Amniotic stem cell (primary cell): ENCODE measurements at places on chromosomes 6 and 20.

DNA sequence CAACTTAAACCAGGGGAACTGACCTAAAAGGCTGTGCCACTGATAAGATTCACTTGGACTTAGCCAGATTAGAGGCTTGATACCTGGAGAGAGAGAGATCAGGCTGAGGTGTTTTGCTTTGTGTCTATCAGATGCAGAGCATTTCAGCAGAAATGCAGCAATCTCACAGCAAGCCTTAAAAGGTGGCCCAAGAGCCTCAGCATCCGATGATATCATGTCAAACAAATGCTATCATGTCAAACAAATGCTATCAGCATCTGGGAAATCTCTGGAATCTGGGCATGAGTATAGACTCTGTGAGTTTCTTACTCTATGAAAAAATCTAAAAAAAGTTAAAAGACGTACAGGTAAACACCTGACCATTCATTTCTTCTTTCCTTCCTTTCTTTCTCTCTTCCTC is 718.9 kb downstream of the EYS start:
- DNase-seq: no peak

DNA sequence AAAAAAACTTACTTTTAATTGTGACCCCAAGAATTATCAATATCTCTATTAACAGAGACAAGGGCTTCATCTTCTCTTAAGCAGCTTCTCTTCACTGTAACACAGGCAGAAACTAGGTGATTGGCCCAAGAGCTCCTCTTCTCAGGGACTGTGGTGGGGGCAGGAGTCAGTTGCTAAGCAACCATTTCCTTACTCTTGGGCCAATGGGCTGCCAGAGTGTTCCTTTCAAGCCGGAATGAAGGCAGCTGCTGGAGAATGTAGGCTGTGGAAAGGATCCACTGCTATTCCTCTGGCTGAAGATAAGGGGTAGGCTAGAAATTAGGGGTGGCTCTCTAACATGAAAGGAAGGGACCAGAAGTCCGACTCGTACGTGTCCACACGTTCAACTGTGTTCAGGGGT is at the start of gene SEL1L2:
Gene SEL1L2, minus strand, starts transcription at position 150 of the 400 bp plus-strand sequence. Its CDS starts 80 bp downstream, at position 70.
- DNase-seq: no peak

GRCh38 chr6:151948002-151948743 is 140.7 kb downstream of the ESR1 start:
- no peak for DNase-seq

DNA sequence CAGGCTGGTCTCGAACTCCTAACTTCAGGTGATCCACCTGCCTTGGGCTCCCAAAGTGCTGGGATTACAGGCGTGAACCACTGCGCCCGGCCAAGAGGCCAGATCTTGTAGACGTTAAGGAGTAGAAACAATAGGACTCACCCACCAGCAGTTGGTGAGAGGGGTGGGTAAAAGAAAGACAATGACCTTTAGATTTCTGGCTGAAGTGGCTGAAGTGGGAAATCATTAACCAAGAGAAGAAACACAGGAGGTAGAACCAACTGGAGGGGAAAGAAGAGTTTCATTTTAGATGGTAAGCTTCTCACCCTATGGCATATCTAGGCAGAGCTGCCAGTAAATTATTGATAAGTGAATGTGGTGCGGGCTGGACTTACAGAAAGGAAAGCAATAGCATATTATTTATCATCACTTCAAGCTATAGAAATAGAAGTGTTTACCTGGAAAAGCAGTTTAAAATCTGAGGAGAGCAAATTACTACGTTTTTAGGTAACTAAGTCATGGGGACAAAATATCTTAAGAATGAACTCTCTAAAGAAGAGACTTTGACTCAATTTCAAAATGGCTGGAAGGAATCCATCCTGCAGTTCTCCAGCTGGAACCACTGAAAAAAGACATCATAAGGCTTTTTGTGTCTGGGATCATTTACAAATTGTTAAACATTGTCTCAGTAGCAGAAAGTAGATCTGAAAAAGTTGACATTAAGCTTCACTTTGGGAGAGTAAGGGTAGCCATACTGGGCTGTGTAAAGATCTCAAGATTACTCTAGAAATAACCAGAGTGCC is 109.6 kb downstream of the ALDH8A1 start:
- DNase-seq: no peak

DNA sequence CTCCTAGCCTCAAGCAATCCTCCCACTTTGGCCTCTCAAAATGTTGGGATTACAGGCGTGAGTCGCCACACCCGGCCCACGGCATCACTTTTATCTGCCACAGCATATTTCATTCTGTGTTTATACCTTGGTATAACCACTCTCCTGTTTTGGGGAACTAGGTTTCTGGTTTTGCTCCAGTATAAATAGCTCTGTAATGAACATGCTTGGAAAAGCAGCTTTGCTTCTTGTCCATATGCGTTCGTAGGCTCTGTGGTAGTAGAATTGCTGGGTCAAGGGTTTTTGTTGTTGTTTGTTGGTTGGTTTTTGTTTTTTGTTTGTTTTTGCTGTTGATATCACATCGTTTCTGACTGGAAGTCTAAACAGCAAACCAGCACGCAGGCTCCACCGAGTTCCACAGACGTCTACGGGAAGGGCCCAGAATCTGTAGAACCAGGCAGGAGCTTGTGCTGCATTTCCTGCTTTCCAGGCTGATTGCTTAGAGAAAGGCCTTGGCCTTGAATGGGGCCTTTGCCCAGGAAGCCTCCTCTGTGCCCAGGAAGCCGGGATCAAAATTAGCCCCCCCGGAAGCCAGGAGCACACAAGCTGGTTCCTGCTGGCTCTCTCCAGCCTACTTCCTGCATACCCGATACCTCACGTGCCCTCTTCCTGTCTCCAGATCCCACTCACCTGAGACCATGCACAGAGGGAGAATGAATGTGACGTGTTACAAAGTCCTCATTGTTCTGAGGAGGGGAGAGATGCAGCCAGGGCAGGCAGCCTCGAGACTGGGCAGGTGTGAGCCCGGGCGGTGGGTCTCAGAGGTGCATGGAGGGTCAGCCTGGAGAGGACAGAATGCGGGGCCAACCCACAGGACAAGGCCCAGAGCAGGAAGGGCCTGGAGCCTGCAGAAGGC is 34.7 kb downstream of the AAR2 start:
- DNase-seq: no peak

GRCh38 chr6:32882879-32883250 is 28.9 kb downstream of the PSMB9 start:
- DNase-seq: no peak

DNA sequence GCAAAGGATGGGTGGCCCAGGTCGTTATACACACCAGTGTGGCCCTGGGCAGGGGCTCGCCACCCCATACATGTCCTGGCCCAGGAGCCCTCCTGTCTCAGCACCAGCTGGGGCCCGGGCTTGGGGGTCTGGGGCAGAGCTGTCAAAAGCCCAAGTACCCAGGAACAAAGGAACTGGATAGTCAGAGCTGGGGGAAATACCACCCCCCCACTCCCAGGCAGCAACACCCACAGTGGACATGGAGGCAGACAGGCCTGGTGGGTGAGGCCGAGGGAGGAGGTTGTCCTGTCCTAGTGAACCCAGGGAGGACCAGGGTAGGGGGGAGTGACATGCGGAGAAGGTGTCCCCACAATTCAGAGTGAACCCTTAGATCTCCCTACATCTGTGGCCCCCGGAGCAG is 406.5 kb downstream of the CDH4 start:
- no peak for DNase-seq

DNA sequence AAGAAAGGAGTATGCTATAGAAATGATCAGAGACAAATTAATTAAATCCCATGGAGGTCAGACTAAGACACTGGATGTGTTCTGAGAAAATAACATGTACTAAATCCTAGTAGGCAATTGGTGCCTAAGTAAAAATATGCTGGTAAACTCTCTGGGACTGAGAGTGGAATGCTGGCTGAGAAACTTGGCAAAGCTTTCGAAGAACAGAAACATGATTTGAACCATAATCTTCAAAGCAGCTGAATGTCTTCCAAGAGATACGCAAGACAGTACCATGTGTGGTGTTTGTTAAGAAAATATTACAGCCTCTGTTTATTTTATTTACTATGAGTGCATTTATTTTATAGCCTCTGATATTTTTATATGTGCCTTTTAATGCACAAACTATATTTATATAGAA is 55.2 kb downstream of the EFHC1 start:
- DNase-seq: no peak

DNA sequence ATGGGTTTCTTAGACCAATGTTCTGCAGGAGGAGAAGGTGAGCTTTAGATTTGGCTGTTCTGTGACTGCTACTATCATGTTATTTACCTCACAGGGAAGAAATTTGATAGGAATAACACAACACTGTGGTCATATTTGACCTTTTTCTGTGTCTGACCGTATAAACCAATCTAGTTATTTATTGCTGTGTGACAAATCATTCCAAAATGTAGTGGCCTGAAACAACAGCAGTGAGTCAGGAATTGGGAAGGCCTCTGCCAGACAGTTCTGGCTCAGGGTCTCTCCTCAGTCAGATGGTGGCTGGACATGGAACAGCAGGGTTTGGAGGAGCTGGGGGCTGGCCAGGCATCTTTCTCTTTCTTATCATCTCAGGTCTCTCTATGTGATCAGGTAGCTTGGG is 33.0 kb downstream of the RIPOR2 start:
- peak; percentile 29 for DNase-seq

DNA sequence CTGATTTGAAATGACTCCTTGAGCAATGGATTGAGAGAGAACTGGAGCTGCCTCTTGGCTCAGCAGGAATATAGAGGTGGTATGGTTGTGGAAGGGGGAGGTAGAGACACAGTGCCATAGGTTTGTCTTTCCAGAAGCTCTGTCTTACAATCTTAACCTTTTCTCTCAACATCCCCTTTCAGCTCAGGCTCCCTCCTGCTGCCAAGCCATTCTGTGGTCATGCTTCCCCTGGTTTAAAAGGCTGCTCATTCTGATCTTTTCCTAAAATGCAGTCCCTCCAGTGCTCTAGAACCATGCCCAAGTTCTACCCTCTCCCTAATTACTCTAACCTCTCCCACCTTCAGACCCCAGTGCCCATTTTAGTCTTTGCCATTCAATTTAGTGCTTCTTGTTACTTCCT is 517.9 kb upstream of the MARCKS start:
- DNase-seq: no peak

DNA sequence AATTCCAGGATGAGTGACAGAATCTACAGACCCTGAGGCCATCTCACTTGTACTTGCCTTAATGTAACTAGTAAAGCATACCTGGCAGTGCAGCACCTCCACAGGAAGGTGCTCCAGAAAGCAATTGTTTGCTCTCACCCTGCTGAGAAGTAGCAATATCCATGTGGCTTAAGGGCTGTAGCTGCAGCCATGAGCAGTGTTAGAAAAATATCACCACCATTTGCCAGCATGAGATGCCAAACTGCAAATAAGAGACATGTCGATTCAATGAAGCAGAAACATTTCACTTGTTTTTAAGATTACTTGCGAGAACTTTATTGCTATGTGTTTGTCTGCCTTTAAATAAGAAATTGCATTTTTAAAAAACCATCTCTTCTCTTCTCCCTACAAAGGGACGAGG is 151.5 kb downstream of the PRL start:
- DNase-seq: no peak

DNA sequence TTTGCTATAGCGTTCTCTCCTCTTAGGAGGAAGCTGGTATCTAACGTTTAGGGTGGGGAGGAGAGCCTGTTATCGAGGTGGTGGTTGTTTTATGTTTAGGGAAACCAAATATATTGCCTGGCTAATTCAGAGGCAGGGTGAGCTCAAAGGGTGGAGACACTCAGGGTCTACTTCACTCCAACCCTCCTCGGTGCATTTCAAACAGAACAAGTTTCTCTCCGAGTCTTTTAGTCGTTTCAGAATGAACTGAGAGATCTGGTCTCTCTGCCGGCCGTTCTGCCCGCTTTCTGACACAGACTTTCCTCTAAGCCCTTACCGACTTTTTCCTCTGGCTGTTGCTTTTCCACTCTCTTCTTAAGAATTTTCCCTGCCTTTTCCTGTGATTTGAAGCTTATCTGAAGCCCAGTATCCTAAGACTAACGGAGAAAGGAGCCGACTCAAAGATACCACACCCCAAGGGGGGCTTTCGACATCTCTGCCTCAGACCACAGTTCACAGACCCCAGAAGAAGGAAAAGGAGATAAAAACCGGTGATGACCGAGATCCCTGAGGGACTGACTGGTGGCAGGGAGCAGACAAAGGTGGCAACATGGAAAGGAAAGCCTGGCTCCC is 865 bp downstream of the STK38 start:
- peak; percentile 21 for DNase-seq
